ENCODE measurements at places on chromosomes 16 and 17.

DNA sequence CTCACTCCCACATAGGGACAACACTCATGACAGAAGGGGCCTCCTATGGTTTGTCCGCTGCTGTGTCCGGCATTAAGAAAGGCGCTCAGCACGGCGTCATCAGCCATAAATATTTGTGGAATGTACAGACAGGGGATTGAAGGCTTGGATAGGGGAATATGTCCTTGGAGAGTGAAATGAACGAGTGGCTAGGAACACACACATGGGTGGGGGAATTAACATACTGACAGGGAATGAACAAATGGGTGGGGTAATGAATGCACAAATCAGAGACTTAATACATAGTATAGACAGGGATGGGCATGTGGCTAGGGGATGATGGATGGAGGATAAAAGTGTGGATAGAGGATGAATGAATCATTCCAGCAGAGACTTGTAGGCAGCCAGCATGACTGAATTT is 154.0 kb upstream of the HSBP1 start:
- no peak for DNase-seq

DNA sequence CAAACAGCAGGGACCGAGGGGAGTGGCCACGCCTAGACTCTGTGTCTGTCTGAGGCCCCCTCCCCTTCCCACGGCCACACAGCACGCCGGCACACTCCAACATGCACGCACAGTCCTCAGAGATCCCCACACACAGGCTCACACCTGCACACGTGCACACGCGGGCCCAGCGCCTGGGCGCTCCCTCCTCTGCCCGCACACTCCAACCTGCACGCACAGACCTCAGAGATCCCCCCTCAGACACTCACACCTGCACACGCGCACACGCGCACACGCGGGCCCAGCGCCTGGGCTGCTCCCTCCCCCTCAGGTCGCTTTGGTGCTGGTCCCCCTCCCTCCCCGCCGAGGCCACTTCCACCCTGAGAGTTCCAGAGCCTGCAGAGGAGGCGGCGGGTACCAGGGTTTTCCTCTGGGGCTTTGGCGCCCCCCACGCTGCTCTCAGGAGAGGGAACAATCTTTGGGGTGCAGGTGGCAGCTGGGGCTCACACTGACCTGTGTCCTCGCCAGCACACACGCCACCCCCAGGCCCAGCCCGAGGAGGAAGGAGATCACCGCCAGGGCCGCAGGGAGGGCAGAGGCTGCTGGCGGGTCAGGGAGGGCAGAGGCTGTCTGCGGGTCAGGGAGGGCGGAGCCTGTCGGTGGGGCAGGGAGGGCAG is 1.6 kb downstream of the CD7 start:
- DNase-seq: peak; percentile 52

- DNase-seq: no peak
These were observed 16.8 kb downstream of the PDK2 start for GRCh38 chr17:50111673-50112655.

DNA sequence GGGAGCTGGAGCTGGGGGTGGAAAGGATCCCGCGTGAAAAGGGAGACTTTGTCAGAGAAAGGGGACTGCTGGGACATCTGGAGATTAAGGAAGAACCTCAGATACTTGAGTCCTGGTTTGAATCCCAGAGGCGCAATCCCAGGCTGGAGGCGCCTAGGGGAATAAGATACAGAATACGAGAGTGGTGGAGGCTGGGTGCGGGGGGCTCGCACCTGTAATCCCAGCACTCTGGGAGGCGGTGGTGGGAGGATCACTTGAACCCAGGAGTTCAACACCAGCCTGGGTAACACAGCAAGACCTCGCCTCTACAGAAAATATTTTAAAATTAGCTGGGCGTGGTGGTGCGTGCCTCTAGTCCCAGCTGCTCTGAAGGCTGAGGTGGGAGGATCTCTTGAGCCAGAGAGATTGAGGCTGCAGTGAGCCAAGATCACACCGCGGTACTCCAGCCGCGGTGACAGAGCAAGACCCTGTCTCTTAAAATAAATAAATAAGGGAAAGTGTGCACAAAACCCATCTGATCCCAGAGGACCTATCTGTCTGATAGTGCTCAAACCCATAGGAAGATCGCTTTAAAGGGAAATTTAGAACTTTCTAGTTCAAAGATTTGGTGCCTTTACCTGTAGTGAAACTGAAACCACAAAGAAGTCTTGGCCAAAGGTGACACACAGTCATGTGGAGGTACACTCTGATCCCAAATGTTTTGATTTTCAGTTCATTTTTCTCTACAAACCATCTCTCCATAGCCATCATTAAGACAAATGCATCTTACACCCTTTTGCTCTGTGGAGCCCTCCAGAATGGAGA is 617 bp upstream of the SCRN2 start:
- no peak for DNase-seq

DNA sequence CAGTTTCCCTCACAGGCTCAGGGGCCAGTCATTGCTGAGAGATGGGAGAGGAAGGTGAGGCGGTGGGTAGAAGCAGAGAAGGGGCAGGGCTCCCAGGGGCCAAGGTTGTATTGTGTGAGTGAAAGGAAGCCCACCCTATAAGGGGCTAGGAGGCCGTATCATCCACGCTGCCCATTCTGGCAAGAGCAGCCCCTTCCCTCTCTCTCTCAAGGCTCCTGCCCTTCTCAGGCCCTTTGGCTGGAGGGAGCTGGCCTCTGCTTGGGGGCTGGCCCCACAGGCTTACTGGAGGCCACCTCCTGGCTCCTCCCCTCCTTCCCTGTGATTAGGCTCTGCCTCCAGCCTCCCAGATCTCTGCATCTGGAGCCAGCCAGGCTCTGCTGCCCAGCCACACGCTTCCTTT is 7.6 kb downstream of the TBKBP1 start:
- DNase-seq: no peak

DNA sequence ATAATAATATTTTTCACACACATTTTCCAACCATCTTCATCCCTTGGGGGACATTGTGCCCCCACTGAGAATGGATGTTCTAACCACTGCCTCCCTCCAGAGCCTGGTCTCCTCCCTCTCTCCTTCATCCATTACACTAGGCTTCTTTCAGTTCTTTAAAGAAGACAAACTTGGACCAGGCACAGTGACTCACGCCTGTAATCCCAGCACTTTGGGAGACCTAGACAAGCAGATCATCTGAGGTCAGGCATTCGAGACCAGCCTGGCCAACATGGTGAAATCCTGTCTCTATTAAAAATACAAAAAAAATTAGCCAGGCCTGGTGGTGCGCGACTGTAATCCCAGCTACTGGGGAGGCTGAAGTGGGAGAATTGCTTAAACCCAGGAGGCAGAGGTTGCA is 6.5 kb downstream of the ALOX15 start:
- DNase-seq: no peak

DNA sequence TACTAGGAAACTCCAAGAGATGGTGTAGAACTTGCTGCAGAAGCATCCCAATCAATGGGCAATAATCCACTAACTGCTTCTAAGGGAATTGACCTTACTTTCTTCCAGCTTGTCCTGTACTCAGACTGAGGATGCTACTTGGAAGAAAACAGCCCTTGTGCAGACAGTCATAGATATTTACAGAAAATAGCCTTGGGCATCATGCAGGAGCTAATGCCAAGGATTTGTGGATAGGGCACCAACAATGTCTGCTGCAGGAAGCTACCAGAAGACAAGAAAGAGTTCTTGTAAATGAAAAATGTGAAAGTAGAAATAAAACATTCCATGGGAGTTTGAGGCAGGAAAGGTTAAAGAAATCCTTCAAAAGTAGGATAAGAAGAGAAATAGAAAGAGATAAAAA is 21.5 kb upstream of the CSNK2A2 start:
- DNase-seq: no peak

GRCh38 chr16:35325936-35326335 is 1866.5 kb downstream of the TP53TG3F start:
- no peak for DNase-seq

GRCh38 chr16:66141885-66142284 is 224.6 kb upstream of the CDH5 start:
- no peak for DNase-seq

DNA sequence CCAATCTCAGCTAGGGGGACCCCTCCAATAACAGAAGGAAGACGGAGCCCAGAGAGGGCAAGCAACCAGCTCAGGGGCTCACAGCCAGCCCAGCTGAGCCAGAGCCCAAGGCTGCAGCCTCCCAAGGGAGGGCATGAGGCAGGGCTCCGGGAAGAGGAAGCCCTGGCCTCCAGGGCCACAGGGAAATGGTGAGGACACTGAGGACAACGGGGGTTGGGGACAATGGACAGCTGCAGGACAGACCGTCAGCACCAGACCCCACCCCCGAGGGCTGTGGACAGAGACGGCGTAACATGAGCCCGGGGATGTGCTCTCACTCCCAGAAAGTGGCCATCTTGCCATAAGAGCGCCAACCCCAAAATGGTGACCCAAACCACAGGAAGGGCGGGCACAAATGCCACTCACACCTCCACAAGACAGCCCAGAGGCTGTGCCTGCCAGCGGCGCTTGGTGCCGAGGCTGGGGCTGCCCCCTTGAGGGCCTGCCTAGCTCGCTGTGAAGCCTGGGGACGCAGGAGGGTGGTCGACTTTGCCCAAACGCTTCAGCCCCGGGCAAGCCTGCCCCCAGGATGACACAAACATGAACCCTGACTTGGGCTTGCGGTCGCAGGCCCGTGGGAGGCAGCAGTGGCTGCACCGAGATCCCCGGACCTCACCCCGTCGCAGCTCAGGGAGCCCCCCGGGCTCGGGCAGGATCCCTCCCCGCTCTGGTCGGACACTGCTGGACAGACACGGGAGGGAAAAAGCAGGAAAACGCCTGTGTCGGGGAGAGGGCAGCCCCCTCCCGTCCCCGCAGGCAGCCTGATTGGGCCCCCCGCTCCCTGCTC is 10.5 kb downstream of the PIMREG start:
- no peak for DNase-seq

DNA sequence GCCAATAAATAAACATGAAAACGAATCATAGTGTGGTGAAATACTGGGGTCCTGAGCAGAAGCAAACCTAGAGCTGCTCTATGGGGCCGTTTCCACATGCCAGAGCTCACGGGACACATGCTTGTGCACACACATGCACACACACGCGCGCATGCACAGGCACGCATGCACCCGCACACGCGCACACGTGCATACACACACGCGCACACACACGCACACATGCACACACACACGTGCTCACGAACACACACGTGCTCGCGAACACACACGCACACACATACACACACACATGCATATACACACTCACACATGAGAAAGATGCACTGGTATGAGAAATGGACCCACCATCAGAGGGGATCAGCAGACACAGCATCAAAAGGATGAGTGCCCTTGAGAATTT is 52.2 kb upstream of the DNAJA2 start:
- DNase-seq: no peak

DNA sequence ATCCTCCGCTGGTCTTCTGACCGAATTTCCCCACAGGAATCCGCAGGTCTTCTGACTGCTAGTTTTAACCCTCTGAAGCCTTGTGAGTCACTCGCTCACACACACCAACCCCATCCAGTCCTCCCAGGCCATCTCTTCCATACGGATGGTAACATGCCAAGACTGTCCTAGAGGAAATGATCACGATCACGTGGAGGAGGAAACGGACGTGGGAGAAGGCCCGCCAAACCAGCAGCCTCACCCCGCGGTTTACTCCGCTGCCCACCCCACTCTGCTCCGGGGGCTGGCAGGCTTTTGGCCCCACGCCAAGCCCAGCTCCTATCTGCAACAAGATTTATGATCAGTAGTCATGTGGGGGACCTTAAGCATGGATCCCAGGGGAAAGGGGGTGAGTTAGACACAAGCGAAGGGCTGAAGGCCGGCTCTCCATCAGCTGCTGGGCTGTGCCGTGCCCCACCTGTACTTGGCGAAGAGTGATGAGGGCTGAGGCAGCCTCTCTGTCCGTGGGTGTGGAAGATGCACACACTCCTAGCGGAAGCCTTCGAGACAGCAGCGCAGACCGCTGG is 1.5 kb upstream of the FAAP100 start:
- no peak for DNase-seq

- no peak for DNase-seq
These were observed 756 bp downstream of the TAX1BP3 start for GRCh38 chr17:3667366-3668278.

- no peak for DNase-seq
These were observed 55.5 kb upstream of the DLX4 start for GRCh38 chr17:49913226-49914095.

- DNase-seq: no peak
These were observed 6.1 kb upstream of the KRT31 start for GRCh38 chr17:41403404-41404023.

- peak; percentile 17 for DNase-seq
These were observed 13.8 kb downstream of the USP22 start for GRCh38 chr17:21029036-21029435.

GRCh38 chr16:87918338-87918737 is 18.0 kb downstream of the CA5A start:
- DNase-seq: no peak

- DNase-seq: no peak
These were observed 815.5 kb upstream of the RBFOX1 start for GRCh38 chr16:6517020-6517720.

DNA sequence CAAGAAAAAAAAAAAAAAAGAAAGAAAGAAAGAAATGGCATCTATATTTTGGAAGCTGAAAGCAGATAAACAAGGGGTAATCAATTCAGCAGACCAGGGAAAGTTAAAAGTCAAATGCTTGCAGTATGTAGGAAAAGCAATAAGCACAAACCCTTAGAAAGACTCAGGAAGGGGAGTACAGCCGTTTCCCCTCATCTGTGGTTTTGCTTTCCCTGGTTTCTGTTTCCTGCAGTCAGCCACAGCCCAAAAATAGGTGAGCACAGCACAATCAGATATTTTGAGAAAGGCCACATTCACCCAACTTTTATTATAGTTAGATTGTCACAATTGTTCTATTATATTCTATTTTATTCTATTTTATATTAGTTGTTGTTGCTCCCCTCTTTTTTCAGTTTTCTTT is 14.4 kb upstream of the ALOX12 start:
- DNase-seq: no peak

- DNase-seq: no peak
These were observed 105.2 kb downstream of the ABCA8 start for GRCh38 chr17:68849673-68850610.

GRCh38 chr16:57981636-57982035 is 10.7 kb upstream of the CNGB1 start:
- no peak for DNase-seq

- no peak for DNase-seq
These were observed 100.9 kb downstream of the C16orf95 start for GRCh38 chr16:87216148-87216840.

DNA sequence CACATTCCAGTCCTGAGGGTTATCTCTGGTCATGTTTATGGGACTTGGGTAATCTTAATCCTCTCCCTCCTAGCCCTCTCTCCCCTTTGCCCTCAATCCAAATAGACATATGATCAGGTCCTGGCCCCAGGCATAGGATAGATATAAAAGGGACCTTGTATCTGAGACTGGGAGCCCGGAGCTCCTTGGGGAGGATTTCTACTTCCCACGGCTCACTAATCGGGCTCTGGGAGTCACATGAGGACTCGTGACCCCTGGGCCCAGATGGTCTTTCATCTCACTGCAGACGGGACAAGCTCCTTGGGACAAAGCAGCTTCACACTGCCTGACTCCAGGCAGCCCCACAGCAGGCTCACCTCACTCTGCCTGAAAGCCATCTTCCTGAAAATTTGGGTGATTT is 57.8 kb upstream of the LYRM9 start:
- no peak for DNase-seq
